ENCODE measurements at places on chromosomes 2 and 18.

DNA sequence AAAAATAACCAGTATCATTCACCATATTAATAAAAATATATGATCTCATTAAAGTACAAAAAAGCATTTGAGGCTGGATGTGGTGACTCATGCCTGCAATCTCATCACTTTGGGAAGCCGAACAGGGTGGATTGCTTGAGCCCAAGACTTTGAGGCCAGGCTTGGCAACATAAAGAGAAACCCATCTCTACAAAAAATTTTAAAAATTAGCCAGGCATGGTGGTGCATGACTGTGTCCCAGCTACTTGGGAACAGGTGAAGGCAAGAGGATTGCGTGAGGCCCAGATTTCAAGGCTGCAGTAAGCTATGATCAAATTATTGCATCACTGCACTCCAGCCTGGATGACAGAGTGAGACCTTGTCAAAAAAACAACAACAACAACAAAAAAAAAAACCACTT, 75.9 kb downstream of the RAD51AP2 start:
- H3K4me3 ChIP-seq: no peak overlapping the region
- H3K36me3 ChIP-seq: no peaks in the 10 kb centered on the region
- no peak for DNase-seq
- no peaks in the 10 kb centered on the region for H3K4me1 ChIP-seq

GRCh38 chr2:73111073-73112025, 1.4 kb downstream of the RAB11FIP5 start:
- peak overlapping the region; percentile 96 for H3K4me3 ChIP-seq
- H3K27ac ChIP-seq: peak overlapping the region; percentile 83
- no peaks in the 10 kb centered on the region for H3K36me3 ChIP-seq
- no peak for DNase-seq

DNA sequence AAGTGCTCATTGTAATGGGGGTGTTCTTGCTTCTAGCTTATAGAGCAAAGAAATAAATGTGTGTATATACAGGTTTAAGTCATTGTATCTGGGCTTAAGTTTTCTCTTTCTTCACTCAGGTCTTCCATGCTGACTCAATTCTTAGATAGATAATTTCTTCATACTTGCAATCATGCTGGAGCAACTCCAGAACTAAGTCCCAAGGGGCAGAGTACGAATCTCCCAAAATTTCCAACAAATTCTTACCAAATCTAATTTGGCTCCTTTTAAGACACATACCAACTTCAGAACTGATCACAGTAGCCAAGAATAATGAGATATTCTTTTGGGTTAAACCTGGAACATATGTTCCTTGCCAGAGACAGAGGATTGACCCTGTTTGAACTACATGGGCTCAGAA, 4.3 kb upstream of the SPAG16 start:
- no peak overlapping the region for H3K4me3 ChIP-seq
- no peak for DNase-seq
- no peaks in the 10 kb centered on the region for H3K27me3 ChIP-seq
- H3K27ac ChIP-seq: no peak overlapping the region
- no peaks in the 10 kb centered on the region for H3K36me3 ChIP-seq

GRCh38 chr2:113282747-113283533, 4.2 kb upstream of the PAX8 start:
- H3K27me3 ChIP-seq: peaks cover 18% of the 10 kb centered on the region
- H3K4me1 ChIP-seq: peaks cover 24% of the 10 kb centered on the region
- no peak overlapping the region for H3K4me3 ChIP-seq
- no peaks in the 10 kb centered on the region for H3K36me3 ChIP-seq
- peak overlapping the region; percentile 69 for H3K27ac ChIP-seq
- peak; percentile 44 for DNase-seq

DNA sequence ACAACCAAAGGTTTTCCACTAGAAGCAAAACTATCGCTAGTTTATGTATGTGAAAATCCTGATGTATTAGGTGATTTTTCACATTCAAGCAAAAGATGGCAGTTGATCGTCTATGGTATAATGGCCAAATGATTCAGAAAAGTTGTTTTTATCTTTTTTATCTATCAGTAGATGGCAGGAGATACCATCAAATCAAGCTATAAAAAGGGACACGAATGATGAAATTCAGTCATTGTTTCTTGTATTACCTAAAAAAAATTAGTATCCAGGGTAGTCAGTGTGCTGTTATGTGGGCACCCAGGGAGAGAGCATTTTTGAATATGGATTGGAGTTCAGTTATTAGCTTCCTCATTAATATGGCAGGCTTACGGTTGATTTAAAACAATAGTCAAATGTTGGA, 22.9 kb upstream of the CAVIN2 start:
- H3K27me3 ChIP-seq: no peaks in the 10 kb centered on the region
- no peaks in the 10 kb centered on the region for H3K36me3 ChIP-seq
- H3K4me1 ChIP-seq: peaks cover 58% of the 10 kb centered on the region
- H3K27ac ChIP-seq: peak overlapping the region; percentile 91

DNA sequence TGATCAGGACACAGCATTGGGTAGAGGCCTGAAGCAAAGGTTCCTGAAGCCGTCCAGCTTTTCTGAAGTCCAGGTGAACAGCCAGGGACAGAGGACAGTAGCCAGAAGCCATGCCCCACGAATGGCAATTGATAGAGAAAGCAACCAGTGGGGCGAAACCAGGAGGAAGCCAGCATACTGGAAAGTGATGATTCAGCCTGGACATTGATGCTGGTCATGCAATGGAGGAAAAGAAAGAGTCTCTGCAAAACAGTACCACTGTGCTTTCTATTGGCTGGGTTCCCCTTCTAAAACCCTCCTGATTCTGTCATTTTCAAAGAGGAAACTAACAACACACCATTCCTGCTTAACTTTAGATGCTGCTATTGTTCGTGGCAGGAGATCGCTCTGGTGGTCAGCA, 221.4 kb upstream of the EPAS1 start:
- H3K27me3 ChIP-seq: no peaks in the 10 kb centered on the region
- peaks cover 36% of the 10 kb centered on the region for H3K4me1 ChIP-seq
- peak overlapping the region; percentile 57 for H3K27ac ChIP-seq
- H3K4me3 ChIP-seq: no peak overlapping the region
- no peaks in the 10 kb centered on the region for H3K36me3 ChIP-seq
- DNase-seq: no peak

- H3K27ac ChIP-seq: no peak overlapping the region
- no peaks in the 10 kb centered on the region for H3K36me3 ChIP-seq
- no peak overlapping the region for H3K4me3 ChIP-seq
- no peaks in the 10 kb centered on the region for H3K4me1 ChIP-seq
- peaks cover 35% of the 10 kb centered on the region for H3K27me3 ChIP-seq
Measured at GRCh38 chr18:59712311-59712710, 15.1 kb upstream of the CCBE1 start.

GRCh38 chr18:70368903-70369302, 80.1 kb downstream of the SOCS6 start:
- H3K36me3 ChIP-seq: no peaks in the 10 kb centered on the region
- no peak for DNase-seq
- no peak overlapping the region for H3K27ac ChIP-seq
- no peaks in the 10 kb centered on the region for H3K27me3 ChIP-seq
- no peaks in the 10 kb centered on the region for H3K4me1 ChIP-seq
- H3K4me3 ChIP-seq: no peak overlapping the region

GRCh38 chr2:4404363-4404762, 701.0 kb downstream of the DCDC2C start:
- H3K27ac ChIP-seq: no peak overlapping the region
- no peak overlapping the region for H3K4me3 ChIP-seq
- H3K36me3 ChIP-seq: no peaks in the 10 kb centered on the region
- no peak for DNase-seq

GRCh38 chr2:105455488-105456003, 56.7 kb upstream of the FHL2 start:
- DNase-seq: no peak
- H3K4me1 ChIP-seq: peaks cover 11% of the 10 kb centered on the region
- no peak overlapping the region for H3K4me3 ChIP-seq
- no peak overlapping the region for H3K27ac ChIP-seq
- no peaks in the 10 kb centered on the region for H3K27me3 ChIP-seq

DNA sequence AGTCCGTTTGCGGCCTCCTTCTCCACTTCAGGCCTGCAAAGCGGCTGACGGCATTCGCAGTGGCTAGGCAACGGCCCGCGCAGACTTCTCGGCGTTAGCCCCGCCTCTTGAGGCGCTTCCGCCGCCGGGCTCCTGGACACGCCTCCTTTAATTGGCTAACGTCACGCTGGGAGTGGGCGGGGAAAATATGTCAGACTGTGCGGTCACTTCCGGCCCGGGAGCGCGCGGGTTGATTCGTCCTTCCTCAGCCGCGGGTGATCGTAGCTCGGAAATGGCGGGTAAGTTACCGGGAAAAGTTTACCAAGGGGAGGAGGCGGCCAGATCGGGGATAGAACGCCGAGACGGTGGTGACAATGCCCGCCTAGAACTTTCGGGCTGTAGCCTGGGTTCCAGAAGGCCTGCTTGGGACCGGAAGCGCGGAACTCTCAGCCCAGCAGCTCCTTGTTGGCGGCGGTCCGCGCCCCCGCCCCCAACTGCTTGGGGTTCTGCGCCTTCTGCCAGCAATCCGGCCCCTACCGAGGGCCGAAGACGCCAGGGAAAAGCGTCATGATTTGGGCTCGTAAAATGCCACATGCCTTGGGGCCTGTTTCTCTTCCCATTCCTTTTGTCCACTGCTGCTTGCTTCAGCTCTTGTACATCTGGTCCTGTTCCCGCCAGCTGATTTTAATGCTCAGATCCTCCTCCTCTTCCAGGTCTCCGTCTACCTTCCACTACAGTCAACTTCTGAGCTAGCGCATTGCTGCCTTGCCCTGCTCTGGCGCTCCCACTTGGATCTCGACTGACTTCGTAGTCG, at the start of gene HAT1:
HAT1 (plus strand) TSS at position 232 of the 793 bp plus-strand sequence; CDS start at position 272, 40 bp downstream.
- peak; percentile 97 for DNase-seq
- peaks cover 38% of the 10 kb centered on the region for H3K4me1 ChIP-seq
- no peaks in the 10 kb centered on the region for H3K27me3 ChIP-seq
- peaks cover 21% of the 10 kb centered on the region for H3K36me3 ChIP-seq
- H3K27ac ChIP-seq: peak within 1 kb of the TSS; percentile 89

GRCh38 chr2:99242151-99242550, 13.3 kb downstream of the LYG2 start:
- no peaks in the 10 kb centered on the region for H3K27me3 ChIP-seq
- no peak overlapping the region for H3K27ac ChIP-seq
- no peaks in the 10 kb centered on the region for H3K4me1 ChIP-seq
- no peak overlapping the region for H3K4me3 ChIP-seq
- no peak for DNase-seq
- H3K36me3 ChIP-seq: peaks cover 6% of the 10 kb centered on the region

GRCh38 chr2:223612501-223612900, 10.3 kb upstream of the SCG2 start:
- peaks cover 35% of the 10 kb centered on the region for H3K27me3 ChIP-seq
- H3K4me1 ChIP-seq: peaks cover 12% of the 10 kb centered on the region
- no peak for DNase-seq
- H3K36me3 ChIP-seq: no peaks in the 10 kb centered on the region
- peak overlapping the region; percentile 59 for H3K27ac ChIP-seq
- H3K4me3 ChIP-seq: peak overlapping the region; percentile 54

DNA sequence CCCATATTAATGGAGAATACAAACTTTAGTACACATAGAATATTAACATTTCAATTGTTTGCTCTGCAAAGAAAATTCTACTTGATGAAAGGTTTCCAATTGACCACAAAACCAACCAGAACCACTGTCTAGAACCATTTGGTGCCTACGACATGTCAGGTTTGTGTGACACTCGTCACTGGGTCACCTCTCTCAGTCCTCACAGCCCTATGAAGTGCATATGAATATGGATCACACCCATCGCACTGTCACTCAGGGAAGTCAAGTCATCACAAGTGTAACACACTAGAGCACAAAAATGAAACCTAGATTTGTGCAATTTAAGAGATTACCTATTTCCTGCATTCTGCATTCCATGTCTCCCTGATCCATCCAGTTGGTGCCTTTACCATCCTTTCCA, 43.7 kb downstream of the PTPN2 start:
- no peak for DNase-seq
- no peak overlapping the region for H3K27ac ChIP-seq
- H3K4me3 ChIP-seq: no peak overlapping the region
- H3K36me3 ChIP-seq: peaks cover 6% of the 10 kb centered on the region
- H3K4me1 ChIP-seq: peaks cover 14% of the 10 kb centered on the region
- no peaks in the 10 kb centered on the region for H3K27me3 ChIP-seq

GRCh38 chr18:45621061-45621511, 5.8 kb downstream of the SLC14A2 start:
- no peaks in the 10 kb centered on the region for H3K36me3 ChIP-seq
- no peak overlapping the region for H3K27ac ChIP-seq
- H3K4me1 ChIP-seq: peaks cover 14% of the 10 kb centered on the region

GRCh38 chr2:119760237-119760955, 674 bp downstream of the PTPN4 start:
- peaks cover 71% of the 10 kb centered on the region for H3K4me1 ChIP-seq
- H3K36me3 ChIP-seq: no peaks in the 10 kb centered on the region
- H3K27me3 ChIP-seq: no peaks in the 10 kb centered on the region
- H3K4me3 ChIP-seq: peak overlapping the region; percentile 92
- DNase-seq: no peak

- no peaks in the 10 kb centered on the region for H3K27me3 ChIP-seq
- DNase-seq: no peak
- no peak overlapping the region for H3K27ac ChIP-seq
- peaks cover 10% of the 10 kb centered on the region for H3K4me1 ChIP-seq
- H3K36me3 ChIP-seq: no peaks in the 10 kb centered on the region
Measured at GRCh38 chr2:15043336-15044058, 411.0 kb downstream of the LRATD1 start.
